ENCODE measurements at places on chromosomes 5 and 9.
A peak's percentile ranks its signal among the peaks of the same experiment; 100 is the strongest.

GRCh38 chr5:89255845-89256463, 373.0 kb upstream of the MEF2C start:
- peak; percentile 58 for DNase-seq

DNA sequence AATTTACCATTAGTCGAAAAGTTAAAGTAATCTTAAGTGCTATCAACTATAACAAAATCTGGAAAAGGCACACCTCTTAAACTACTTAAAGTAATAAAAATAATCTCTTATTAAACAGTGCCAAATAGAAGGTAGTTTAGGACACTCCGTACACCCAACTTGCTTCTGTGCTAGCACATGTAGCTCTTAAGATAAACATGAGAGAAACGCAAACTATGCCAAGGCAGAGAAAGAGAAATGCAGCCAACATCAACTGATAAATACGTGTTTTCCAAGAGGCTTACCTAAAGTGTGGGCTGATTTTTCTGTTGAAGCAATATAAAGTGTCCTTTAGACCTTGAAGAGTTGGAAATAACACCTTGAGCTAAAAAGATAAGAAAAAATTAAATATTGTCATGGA, 480.6 kb upstream of the DAB2 start:
- DNase-seq = no peak

GRCh38 chr5:149757197-149757947, 27.3 kb downstream of the PPARGC1B start:
- peak; percentile 48 for DNase-seq

GRCh38 chr5:149185067-149185466, 43.8 kb downstream of the ABLIM3 start:
- DNase-seq = no peak

- DNase-seq = peak; percentile 40
Observed at GRCh38 chr5:159971931-159972461, 36.9 kb upstream of the TTC1 start.

DNA sequence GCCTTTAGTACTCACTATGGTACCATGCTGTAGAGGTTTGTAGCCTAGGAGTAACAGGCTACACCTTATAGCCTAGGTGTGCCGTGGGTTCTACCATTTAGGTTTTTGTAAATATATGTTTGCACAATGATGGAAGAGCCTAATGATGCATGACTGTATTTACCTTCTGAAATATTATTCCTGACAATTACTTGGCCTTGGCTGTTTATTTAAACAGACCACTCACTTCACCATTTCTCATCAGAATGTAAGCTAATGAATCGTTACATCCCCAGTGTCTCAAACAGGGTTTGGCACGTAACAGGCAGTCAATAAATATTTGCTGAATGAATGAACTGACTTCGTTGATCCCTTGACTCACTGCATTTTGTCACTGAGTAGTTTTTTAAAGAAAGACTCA, 93.1 kb downstream of the MED27 start:
- DNase-seq = peak; percentile 79

DNA sequence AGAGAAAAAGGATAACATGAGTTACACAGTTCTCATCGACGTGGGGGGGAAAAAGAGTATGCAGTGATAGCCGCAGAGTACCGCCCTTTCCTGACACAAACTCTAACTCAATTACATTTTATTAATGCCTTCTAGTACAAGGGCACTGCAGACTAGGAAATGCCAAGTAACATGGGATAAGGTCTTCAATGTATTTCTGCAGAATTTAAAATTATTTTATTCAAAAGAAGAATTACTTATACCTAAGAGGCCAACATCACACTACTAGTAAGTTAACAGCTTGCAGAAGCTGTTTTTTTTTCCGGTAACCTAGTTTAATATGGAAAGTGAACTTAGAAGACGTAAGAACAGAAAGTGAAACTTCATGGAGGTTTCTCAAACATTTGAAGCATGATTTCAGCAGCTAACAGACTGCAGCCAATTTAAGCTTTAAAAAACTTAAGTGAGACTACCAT, 3.9 kb downstream of the SETX start:
- DNase-seq = no peak

DNA sequence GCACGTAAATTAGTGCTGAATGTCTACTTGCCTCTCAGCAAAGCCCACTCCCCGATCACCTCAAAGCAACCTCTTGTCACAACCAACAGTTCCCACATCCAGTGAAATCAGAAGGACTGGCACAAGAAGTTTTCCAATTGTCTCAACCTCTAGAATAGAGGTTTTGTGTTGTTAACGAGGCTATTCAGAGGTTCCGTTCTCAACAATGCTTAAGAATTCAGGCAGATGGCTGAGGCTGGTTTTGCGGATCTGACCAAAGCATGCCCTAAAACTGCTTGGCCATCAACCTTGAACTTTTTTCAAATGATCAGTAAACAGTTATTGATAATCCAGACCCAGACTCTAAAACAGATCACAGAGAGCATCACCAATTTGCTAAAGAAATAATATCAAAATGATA, 52.9 kb downstream of the MAPKAP1 start:
- DNase-seq = no peak

GRCh38 chr5:106205916-106206571, 1464.7 kb downstream of the EFNA5 start:
- DNase-seq = no peak

DNA sequence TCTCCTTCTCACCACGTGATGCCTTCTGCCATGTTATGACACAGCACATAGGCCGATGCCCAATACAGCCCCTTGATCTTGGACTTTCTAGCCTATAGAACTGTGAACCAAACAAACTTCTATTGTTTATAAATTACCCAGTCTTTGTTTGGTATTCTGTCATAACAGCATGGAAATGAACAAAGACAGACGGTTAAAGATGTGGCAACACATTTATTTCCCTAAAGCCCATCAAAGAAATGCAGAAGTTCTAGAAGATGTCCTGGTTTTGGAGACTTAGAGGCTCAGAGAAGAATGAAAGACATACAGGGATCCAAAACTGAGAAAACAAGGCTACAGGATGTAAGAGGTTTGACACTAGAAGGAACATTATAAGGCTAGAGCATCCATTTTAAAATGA, 600.8 kb upstream of the DAB2 start:
- no peak for DNase-seq

DNA sequence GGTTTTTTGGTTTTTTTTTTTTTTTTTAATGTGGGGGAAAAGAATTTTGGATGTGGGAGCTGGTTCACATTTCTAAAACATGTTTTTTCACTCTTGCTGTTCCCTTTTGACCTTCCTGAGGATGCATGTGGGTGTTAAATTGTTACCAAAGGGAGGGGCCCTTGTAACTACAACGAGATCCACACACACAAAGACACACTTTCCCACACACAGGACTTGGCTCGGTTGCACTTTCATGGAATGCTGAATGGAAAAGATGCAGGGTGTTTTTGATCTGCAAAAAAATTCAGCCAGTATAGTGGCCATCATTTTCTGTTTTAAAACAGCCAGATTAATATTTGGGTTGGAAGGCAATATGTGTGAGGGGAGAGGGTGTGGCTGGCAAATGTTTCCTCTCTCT, 576.9 kb downstream of the EBF1 start:
- DNase-seq = no peak

- DNase-seq = no peak
Observed at GRCh38 chr9:4734150-4734549, 6.9 kb downstream of the AK3 start.

GRCh38 chr5:74303578-74303977, 336.9 kb downstream of the ENC1 start:
- DNase-seq = no peak

DNA sequence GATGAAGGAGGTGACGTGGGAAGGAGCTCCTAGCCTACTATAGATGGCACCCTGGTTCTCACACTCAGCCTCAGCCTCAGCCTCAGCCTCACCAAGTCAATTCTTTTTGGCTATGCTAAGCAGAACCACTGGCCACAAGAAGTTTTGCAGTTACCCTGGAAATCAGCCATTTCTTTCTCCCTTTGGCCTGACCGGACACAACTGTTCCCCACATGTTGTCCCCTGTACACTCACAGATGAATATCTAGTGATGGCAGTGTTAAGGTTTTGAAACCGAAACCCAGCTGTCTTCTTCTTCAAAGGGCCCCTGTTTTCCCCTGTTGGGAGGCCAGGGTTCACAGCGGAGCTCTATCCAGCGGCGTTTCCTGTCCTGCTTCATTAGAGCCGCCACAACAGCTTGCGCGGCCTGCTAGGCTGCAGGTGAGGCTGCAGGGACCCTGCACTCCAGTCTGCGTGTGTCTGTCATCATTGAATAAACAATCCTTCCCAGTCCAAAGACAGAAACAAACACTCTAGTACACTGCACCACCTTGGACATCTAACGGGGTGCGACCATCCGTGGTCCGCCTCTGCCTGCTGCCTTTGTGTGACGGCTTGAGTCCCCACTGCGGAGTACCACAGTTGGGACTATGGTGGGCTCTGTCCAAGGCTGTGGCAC, 250.5 kb downstream of the DENND1A start:
- DNase-seq = no peak

DNA sequence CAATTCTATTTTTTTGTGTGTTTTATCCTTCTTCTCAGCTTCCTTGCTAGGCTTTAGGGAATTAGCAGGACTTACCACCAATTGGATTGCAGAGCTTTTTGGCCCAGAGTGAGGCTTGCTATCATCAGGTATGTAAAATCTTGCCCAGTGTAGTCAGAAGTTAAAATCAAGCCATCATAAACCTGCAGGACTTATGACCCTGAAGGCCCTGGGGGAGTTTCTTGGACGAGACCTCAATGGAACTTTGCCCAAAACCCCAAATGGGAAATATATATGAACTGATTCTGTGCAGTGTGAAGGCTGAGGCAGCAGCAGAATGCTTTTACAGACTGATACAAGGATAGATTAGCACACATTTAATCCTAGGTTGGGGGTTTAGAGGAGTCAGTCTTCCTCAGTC, 287.0 kb downstream of the SH3GL2 start:
- DNase-seq = no peak

DNA sequence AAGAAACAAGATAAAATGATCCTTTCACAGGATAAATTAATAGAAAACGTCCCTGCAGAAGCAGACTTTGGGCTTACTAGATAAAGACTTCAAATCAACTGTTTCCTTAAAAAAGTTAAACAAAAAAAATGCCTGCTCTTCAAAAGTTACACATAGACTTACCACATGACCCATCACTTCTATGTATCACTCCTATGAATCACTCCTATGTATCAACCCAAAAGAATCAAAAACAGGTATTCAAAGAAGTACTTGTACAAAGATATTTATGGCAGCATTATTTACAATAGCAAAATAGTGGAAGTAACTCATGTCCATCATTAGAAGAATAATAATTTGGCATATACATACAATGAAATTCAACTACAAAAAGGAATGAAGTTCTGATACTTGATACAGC, 56.3 kb upstream of the PRDM9 start:
- peak; percentile 75 for DNase-seq

DNA sequence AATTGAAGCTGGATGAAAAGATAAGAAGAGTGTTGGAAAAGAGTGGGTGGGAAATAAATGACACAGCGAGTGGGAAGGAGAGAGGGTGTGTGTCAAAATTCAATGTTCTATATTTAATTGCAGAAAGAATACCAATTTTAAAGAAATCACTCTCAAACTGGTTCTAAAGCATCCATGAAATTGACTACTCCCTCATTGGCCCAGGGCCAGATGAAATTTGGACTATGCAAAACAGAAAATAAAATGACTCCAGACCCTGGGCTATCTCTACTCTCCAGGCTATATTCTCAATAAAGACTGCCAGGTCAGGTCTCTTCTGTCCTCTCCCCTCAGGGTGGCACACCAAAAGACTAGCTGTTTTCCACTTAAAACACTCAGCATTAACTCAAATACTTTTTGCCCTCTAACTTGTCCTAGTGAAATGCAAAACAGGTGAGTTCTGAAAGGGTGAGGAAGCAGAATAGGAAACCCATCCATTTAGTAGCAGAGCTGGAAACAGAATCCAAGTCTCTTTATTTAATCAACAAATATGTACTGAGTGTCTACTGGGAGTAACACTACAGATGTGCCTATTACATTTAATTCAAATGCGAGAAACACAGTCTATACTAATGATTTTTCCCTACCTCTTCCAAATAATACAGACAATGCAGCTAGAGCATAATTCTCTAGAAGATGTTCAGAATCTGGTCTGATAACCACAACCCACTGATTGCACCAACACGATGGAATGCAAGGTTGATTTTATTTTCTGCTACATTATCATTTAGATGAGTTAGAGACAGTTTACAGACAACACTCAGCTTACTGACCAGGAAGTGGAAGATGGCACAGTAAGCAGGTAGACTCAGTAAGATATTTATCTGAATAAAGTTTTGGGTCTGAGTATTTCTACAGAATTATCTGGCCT, 42.1 kb downstream of the EFCAB9 start:
- no peak for DNase-seq

GRCh38 chr5:124860291-124860655, 113.8 kb upstream of the ZNF608 start:
- DNase-seq = peak; percentile 40

- peak; percentile 47 for DNase-seq
Observed at GRCh38 chr9:32992595-32993238, 8.7 kb downstream of the APTX start.

DNA sequence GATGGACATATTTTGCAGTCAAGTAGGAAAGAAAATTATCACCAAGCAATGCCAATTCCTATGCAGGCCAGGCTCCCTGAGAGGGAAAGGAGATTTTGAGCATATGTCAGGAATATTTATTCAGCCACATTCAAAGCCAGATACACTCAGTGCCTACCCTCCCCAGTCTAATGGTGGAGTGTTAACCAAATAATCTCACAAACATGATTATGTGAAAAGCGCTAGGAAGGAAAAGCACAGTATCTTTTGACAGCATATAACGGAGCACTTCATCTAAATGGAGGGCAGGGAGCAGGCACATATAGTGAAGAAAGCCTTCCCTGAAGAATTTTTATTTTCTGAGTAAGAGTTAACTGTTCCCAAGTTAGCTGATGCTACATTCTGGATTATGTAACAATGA, 80.3 kb upstream of the SLC30A5 start:
- no peak for DNase-seq

GRCh38 chr9:137435980-137436760, 5.0 kb downstream of the ENTPD8 start:
- DNase-seq = peak; percentile 70

- DNase-seq = no peak
Observed at GRCh38 chr5:143205883-143206195, 197.6 kb downstream of the NR3C1 start.

GRCh38 chr9:95077766-95078370, 239.6 kb downstream of the FANCC start:
- no peak for DNase-seq

- DNase-seq = no peak
Observed at GRCh38 chr9:28956116-28956880, 1383.0 kb upstream of the C9orf72 start.

GRCh38 chr5:39767916-39768315, 343.1 kb upstream of the DAB2 start:
- no peak for DNase-seq

DNA sequence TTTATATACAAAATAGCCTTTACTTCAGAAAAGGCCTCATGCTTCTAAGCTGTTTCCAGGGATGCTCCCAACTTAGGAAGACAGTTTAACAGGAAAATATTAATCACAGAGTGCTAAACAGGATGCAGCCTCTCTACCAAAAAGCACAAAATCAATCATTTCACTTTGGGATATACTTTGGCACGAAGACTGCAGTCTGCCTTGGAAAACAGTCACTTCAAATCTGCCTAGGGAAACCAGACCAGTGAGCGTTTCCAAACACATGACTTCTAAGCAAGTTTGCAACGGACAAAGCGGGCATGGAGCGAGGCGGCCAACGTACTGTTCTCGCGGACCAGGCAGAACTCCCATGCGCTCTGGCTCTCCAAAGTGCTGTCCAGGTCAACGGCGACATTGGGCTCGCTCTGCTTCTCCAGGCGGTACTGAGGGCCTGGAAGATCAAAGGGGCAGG, 201.0 kb downstream of the MAPKAP1 start:
- no peak for DNase-seq

- DNase-seq = no peak
Observed at GRCh38 chr9:83649515-83649914, 26.6 kb downstream of the IDNK start.
